B cell (primary cell): ENCODE measurements at places on chromosomes 12 and 14.
A peak's percentile ranks its signal among the peaks of the same experiment; 100 is the strongest.

DNA sequence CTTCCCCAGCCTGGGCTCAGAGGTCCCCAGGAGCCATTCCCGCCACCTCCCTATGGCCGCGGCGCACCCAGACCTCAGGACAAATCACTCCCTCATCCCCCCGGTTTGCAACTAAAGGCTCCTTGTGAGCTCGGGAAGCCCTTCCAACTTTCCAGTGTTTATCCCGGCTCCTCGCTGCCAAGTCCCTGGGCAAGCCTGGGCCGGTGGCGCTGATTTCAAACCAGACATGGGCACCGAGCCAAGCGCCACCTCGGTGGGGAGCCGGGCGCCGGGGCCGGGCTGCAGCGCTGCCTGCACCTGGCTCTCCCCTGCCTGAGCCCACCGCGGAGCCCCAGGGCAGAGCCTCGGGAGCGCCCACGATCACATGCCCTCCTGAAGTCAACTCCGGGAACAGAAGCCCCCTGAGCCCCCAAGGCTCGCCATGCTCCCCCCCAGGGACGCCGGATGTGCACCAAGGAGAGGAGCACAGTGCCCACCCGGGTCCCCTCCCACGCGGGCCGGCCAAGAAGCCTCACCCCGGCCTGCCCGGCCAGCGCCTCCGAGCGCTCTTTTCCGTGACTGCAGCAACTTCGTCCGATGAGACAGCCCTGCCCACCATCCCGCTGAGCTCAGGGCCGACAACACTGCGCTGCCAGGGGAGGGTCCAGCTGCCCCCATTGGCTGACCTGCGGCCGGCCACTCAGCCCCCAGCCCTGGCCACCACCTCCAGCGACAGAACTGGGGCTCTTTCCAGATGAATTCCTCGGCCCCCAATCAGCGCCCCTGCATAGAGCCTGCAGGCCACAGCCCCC is 50.0 kb downstream of the NCOR2 start:
- no peak for DNase-seq

- no peak for DNase-seq
Observed at GRCh38 chr14:99402950-99403349, 77.7 kb downstream of the SETD3 start.

DNA sequence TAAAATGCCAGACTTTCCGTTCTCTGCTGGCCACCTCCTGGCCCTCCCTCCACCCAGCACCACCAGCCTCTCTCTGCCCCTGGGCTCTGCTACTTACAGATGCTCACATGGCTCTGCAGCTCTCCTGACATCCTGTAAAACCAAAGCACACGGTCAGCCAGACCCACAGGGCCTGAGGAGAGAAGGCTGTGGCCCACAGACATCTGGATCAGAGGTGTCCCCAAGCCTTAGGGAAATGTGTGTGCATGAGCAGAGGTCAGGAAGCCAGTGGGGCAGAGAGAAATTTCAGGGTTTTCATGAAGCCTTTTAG is 11.5 kb downstream of the KRT77 start:
- no peak for DNase-seq

DNA sequence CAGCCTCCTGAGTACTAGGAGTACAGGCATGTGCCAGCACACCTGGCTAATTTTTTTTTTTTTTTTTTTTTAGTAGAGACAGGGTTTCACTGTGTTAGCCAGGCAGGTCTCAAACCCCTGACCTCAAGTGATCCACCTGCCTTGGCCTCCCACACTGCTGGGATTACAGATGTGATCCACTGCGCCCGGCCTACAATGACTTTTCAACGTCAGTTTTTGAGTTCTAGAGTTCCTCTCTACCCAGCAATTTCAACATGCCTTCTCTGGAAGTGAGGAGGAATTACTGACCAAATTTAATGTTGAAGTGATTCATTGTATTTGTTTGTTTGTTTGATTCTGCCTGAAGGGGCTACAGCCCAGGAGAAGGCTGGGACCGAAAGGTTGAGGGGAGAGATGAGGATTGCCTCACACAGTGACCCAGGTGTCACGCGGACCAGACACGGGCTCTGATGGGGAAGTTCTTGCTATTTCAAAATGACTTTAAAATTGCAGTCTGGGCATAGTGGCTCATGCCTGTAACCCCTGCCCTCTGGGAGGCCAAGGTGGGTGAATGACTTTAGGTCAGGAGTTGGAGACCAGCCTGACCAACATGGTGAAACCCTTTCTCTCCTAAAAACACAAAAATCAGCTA is 8.6 kb upstream of the DENR start:
- DNase-seq, result no peak

DNA sequence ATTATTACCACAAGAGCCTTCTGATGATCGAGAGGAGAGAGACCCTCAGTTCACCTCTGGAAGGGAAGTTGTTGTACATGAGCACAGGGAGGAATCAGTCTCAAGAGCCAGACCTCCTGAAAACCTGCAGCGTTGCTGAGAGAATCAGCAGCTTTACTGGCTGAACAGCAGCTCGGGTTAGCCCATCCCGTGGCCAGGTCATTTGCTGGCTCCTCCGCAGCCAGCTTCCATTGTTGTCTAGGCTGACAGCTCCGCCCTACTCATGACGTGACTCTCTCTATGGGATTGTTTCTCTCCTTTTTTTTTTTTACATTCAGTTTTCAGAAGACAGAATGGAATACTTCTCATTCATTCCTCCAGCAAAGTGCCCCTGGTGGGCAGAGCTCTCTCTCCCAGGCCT is 69.9 kb downstream of the TGFB3 start:
- DNase-seq, result no peak

- no peak for DNase-seq
Observed at GRCh38 chr14:90302529-90303303, 29.0 kb downstream of the NRDE2 start.

GRCh38 chr12:11513288-11513687 is 117.9 kb upstream of the PRB2 start:
- DNase-seq, result no peak

DNA sequence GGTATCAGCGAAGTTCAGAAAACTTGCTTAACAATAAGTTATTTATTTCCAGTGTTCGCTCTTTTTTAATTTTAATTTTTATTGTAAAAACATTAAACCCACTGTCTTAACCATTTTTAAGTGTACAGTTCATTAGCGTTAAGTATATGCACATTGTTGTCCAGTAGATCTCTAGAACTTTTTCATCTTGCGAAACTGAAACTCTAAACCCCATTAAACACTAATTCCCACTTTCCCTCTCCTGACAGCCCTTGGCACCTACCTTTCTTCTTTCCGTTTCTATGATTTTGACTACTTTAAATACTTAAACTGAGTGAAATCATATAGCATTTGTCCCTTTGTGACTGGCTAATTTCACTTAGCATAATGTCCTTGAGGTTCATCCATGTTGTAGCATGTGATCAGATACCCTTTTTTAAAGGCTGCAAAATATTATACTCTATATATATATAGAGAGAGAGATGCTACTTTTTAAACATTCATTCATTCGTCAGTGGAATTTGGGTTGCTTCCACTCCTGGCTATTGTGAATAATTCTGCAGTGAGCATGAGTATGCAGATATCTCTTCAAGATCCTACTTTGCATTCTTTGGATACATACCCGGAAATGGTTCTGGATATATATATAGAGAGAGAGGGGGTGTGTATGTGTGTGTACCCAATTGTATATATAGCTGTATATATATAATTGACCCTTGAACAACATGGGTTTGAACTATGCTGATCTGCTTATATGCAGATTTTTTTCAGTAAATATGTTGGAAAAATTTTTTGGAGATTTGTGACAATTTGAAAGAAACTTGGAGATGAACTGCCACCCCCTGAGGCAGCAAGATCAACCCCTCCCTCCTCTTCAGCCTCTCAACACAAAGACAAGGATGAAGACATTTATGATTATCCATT is 74.7 kb upstream of the EVL start:
- no peak for DNase-seq

GRCh38 chr12:98162906-98163678 is 352.3 kb upstream of the TMPO start:
- DNase-seq, result no peak

GRCh38 chr12:19740472-19741131 is 301.3 kb downstream of the AEBP2 start:
- no peak for DNase-seq

GRCh38 chr14:77897374-77897773 is 97.5 kb downstream of the ADCK1 start:
- no peak for DNase-seq

- no peak for DNase-seq
Observed at GRCh38 chr12:131905081-131905629, 10.7 kb downstream of the ULK1 start.

- no peak for DNase-seq
Observed at GRCh38 chr12:30462249-30462648, 233.4 kb downstream of the IPO8 start.

GRCh38 chr14:100788517-100788916 is 37.4 kb upstream of the MEG3 start:
- DNase-seq, result no peak

- DNase-seq, result peak; percentile 49
Observed at GRCh38 chr12:121939186-121939585, 20.8 kb downstream of the CFAP251 start.

GRCh38 chr12:31298922-31299321 is 27.0 kb downstream of the SINHCAF start:
- no peak for DNase-seq

DNA sequence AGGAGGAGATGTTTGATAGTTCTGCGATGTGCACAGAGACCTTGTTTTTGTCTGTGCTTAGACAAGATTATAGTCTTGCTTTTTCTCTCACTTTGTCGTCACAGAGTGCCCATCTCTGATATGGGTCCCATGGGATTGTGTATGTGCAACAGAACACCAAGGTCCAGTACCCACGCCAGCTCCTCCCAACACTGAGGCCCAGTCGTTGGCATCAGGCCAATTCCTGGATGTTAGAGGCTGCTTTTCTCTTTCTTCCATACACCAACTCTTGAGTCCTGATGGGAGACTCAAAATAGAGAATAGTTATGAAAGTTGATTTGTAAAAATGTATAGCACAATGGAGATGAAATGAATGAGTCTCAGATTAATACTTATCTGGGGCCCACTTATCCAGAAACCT is 22.7 kb upstream of the PRMT8 start:
- no peak for DNase-seq

- no peak for DNase-seq
Observed at GRCh38 chr14:57480051-57480450, 13.6 kb downstream of the CCDC198 start.

DNA sequence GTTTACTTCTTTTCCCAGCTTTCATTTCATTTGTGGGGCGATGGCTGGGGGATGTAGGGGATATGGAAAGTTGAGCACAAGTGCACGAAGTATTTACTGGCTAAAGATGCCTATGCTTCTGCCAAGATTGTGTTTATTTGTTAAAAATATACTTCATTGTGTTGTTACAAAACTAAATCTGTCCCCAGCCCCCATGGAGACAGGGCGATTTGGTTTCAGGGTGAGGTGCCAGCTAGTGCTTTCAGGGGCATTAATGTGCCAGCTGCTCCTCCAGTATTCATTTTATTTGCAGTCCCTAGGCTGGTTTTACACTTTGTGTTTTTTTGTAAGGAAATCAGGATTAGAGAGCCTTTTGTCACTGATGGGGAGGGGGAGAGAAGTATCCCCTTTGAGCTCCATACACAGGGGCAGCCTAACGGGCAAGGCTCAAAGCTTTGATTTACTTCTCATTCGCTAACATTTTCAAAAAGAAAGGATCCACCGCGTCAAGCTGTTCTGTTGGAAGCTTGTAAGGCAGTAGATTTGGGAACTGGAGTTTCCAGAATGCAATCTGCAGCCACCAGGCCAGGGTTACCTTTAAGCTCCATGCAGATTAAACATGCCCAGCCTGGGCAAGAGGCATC is 198.7 kb upstream of the PLEKHG7 start:
- no peak for DNase-seq

DNA sequence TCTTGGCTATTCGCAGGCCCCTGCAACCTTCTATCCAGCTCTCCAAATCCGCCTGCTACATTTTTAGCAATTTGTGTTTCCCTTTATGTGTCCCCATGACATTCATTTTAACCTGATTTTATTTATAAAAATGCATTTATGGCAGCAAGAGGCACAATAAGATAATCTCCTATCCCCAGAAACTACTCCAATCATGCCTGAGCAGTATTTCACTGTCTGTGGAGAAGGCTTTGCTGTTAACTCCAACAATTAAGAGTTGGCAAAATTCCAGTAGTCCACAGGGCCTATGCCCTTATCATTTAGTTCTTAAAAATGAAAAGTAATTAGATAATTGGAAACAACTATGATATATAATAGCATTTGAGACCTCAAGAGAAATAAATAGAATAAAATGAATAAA is 462.4 kb downstream of the TRHDE start:
- no peak for DNase-seq

GRCh38 chr14:102215071-102215470 is 75.4 kb downstream of the WDR20 start:
- DNase-seq, result no peak

DNA sequence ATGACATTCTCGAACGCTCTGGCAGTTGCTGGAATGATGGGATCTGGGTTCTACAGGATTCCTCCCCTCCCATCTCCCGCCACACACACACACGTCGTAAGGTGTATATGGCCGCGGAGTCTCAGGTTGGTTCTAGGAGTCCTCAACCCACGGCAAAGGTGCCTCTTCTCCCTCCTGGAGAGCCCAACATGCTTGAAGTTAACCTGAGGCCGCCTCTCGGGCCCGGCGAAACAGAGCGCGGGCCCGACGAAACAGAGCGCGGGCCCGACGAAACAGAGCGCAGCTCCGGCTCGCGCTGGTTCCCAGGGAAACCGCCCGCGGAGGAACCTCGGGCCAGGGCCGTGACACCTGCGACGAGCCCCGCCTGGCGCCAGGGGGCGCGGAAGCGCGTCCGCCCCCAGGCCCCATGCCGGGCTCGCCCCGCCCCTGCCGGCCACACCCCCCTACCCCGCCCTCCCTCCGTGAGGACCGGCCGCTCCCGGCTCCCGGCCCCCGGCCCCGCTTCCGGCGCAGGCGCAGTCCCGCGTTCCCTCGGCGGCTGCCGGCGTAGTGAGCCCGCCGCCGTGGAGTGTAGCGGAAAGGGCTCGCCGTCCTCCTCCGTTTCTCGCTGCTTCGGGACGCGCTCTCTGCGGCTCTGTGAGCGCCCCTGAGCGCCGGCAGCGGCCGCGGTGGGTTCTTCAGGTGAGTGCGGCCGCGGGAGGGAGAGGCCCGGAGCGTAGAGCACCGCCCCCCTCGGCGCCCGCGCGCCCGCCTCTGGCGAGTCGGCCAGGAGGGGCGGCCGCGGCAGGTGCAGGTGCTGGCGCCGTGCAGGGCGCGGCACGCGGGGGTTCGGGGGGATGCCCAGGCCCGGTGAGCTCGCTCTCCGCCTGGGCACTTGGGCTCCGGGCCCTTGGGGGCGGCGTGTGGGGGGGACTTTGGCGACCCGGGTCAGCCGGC is at the start of gene RAB3IP:
Gene RAB3IP (plus strand): TSS at position 510 of the 936 bp plus-strand sequence. CDS start 16,549 bp downstream, outside the sequence.
- DNase-seq, result peak; percentile 94

- no peak for DNase-seq
Observed at GRCh38 chr14:99330316-99331240, 58.6 kb upstream of the BCL11B start.

DNA sequence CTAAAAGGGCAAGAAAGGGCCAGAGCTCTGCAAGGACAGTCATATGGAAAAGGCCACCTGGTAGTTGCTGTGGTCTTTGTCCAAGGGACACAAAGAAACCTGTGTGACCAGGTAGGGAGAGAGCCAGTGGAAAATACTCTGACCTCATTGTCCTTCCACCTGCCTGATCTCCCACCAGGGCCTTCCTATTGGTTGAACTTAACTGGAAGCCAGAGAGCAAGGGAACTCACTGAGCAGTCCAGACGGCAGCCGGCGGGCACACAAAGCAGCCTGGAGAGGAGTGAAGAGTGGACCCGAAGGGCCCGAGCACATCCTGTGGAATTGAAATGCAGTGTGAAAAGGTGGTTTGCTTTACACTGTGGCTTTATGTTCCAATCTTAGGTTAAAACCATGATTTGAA is 120.7 kb downstream of the SLC25A21 start:
- DNase-seq, result no peak
